Glomerular endothelial cell (primary cell): ENCODE measurements at places on chromosomes 13 and 19. TPM values are rescaled to one million over a fixed set of nuclear protein-coding genes. Genes with fewer than 3 reads are reported as not detected.

SMIM24 gene
- total RNA-seq = not detected in 2 replicates

C3 gene
- 1.5 and 6.1 TPM in 2 replicates for total RNA-seq

SF3A2 gene
- total RNA-seq = 45.9 and 90.2 TPM in 2 replicates

PLPPR3 gene
- total RNA-seq = 2.3 and 7.5 TPM in 2 replicates

ABHD13 gene
- 7.8 and 8.7 TPM in 2 replicates for total RNA-seq

NAPSA gene
- 0.10 and 0.70 TPM in 2 replicates for total RNA-seq

KASH5 gene
- not detected in 2 replicates for total RNA-seq

ZGLP1 gene
- total RNA-seq = 0.39 and 1.3 TPM in 2 replicates

ZNF525 gene
- total RNA-seq = 2.6 and 2.7 TPM in 2 replicates

GRIK5 gene
- 0.23 TPM in 1 of 2 replicates, not detected in the other for total RNA-seq

REXO1 gene
- total RNA-seq = 19.2 and 40.0 TPM in 2 replicates

PEG3 gene
- total RNA-seq = 0.34 and 0.93 TPM in 2 replicates

KLK12 gene
- total RNA-seq = not detected in 2 replicates
